Activated naive CD8-positive, alpha-beta T cell treated with anti-CD3 and anti-CD28 coated beads, Interleukin-2, amount 10 ng/mL, durations not matched to agents 7 days and 5 days (primary cell): ENCODE measurements at places on chromosomes 12 and 14.

GRCh38 chr14:81006266-81006665, 50.8 kb downstream of the TSHR start:
- no peak for DNase-seq

DNA sequence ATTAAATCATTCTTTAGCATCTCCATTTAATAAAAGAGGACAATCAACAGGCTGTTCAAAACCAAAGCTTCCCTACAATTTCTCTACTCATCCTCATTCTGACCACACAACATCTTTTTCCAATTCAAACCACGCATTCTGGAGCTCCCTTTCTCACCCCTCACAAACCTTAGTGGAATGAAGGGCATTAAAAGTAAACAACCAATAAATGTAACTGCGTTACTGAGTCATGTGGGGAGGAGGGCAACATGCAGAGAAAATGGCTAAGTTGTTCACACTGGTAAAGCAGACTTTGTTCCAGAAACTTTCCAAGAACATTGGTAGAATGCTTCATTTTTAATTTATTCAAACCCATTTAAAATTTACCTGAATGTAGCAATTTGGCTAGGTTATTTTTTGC, 19.6 kb downstream of the SOX5 start:
- no peak for DNase-seq

DNA sequence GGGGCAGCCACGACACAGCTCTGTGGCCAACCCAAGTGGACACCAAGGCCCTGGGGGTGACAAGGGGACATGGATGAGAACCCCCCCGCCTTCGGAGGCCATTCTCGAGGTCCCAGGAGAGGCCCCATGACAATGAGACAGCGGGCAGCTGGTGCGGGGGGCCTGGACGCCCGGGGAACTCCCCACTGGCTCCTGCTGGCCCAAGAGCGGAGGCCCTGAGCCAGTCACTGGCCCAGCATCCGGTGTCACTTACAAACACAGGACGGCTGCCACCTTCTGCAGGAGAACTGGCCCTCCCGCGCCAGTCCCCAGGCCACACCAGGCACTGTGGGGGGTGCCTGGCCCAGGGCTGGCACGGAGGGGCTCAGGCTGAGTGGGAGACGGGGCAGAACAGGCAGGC, 51.4 kb downstream of the NCOR2 start:
- no peak for DNase-seq

DNA sequence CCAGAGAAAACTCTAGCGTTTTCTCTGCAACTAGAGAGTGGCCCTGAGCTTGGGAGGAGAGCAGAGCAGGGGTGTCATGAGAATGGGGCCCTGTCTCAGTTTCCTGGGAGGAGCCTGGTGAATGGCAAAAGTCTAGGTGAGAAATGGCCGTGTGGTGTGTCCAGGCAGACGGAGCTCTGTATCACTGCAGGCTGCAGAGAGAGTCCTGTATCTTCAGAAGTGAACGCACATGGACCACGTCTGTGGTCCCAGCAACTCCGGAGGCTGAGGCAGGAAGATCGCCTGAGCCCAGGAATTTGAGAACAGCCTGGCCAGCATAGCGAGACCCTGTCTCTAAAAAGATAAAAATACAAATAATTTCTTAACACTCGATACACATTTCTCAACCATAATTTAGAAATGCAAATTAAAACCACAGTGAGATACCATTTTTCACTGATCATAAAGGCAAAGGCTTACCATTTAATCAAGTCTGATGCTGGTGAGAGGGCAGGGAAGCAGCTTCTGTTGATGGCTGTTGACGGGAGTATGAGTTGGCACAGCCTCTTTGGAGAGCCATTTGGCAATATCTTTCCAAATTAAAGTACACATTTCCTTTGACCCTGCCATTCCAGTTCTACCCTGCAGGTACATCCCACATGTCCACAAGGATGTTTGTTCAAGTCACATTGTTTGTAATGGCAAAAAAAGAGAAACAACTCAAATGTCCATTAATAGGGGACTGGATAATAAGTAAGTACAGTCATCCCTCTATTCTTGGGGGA, 51.0 kb downstream of the NFKBIA start:
- no peak for DNase-seq

DNA sequence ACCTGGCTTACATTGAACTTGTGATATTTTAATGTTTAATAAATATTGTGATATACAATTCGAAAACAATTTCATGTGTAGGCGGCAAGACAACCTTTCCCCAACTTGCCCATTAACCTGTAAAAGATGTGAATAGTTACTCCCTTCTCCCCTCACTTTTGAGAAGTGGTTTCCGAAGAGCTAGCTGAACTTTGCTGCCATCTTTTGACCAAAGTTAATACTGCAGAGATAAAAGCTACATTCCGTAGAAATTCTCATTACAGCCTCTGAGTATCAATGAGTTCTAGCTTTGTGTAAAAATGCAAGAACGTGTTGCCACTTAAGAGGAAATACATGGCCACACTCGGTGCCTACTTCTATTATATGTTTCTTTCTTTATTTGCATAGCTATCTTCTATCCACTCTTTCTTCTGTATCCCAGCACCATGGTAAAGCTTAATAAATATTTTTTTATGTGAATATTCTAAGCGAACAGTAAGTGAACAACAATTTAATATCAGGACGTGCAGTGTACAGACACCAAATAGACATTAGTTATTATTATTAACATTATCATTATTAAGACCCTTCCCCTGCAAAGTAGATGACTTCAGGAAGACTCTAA, 105.1 kb upstream of the TMEM260 start:
- no peak for DNase-seq

DNA sequence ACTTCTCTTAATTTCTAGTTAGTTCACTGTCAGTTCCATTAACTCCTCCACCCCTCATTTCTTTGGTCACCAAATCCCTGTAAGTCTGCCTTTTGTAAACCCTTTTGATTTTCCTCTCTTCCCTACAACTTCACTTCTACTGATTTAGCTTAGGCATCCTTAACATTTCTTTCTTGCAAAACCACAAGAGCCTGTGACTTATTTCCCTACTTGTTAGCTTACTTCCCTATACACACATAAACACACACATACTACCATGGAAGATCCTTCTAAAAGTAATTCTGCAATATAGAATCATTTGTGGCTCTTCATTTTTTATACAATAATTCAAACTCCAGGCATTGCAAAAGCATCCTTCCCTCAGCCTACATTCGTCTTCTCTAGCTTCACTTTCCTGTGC, 494.3 kb upstream of the USP15 start:
- DNase-seq, result no peak

GRCh38 chr14:58825606-58826005, 187.8 kb downstream of the DACT1 start:
- no peak for DNase-seq

DNA sequence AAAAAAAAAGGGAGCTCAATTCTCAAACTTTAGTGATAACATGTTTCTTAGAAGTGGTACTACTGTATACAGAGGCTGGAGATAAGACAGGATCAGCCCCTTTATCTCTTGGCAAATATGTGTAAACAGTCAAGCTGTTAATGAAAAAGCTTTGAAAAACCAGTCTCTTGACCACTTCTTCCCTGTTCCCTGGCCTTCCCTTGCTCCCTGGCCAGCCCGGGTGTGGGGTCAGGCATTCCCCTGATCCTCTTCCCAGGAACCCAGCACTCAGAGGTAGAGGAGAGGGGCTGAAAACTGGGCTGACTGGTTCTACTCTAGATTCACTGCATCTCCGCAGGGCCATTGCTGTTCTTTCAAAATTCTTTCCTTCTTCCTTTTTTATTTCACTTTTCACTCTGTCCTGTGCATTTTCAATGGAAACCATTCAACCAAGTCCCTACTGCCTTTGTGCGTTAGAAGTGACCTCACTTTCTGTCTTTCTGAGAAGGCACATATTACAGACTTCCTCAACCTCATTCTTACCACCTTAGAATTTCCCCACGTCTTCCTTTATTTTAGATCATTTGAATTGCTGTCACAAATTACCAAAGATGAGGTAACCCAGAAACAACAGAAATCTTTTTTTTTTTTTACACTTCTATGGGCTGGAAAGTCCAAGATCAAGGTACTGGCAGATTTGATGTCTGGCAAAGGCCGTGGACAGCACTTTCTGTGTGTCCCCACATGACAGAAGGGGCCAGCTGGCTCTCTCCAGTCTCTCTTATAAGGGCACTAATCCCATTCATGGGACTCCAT, 5.7 kb downstream of the GNG2 start:
- DNase-seq, result no peak

- no peak for DNase-seq
Observed at GRCh38 chr14:68552602-68553001, 240.3 kb downstream of the ZFP36L1 start.

GRCh38 chr14:100321473-100322137, 1.5 kb upstream of the SLC25A47 start:
- DNase-seq, result no peak

- DNase-seq, result no peak
Observed at GRCh38 chr14:55117803-55118441, 11.1 kb upstream of the LGALS3 start.

DNA sequence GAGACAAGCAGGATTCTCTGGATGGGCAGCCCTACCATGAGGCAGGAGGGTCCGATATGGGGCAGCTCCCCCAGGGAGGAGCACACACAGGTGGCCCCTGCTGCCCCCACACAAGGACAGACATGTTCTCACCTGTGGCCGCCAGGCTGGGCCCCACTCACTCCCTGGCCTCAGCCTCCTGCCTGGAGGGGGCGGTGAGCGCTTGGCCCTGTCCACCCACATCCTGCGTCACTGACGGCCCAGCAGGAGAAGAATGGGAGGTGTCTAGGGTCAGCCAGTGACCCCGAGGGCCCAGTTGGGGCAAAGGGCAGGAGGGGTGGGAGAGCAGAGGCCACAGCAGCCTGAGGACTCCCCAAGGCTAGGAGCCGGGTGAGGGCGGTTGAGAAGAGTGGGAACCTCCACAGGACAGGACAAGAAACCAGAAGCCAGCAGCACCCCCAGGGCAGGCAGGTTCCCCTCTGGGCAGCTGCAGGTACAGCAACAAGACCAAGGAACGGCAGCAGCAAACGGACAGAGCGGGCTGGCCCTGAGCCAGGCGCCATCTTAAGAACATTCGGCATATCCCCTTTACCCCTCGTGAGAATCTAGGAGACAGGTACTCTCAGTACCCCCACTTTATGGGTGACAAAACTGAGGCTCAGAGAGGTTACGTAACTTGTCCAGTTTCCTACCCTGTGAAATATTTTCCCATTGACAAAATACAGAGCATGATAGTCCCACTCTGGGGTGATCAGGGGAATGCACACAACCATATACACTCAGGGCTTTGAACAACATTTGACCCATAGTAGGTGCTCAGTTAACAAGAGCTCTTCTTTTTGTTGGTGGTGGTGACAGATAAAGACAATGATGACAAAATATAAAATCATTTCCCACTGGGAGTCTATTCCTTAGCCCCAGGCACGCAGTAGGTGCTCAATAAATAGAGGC, 74.3 kb downstream of the NCOR2 start:
- DNase-seq, result no peak

DNA sequence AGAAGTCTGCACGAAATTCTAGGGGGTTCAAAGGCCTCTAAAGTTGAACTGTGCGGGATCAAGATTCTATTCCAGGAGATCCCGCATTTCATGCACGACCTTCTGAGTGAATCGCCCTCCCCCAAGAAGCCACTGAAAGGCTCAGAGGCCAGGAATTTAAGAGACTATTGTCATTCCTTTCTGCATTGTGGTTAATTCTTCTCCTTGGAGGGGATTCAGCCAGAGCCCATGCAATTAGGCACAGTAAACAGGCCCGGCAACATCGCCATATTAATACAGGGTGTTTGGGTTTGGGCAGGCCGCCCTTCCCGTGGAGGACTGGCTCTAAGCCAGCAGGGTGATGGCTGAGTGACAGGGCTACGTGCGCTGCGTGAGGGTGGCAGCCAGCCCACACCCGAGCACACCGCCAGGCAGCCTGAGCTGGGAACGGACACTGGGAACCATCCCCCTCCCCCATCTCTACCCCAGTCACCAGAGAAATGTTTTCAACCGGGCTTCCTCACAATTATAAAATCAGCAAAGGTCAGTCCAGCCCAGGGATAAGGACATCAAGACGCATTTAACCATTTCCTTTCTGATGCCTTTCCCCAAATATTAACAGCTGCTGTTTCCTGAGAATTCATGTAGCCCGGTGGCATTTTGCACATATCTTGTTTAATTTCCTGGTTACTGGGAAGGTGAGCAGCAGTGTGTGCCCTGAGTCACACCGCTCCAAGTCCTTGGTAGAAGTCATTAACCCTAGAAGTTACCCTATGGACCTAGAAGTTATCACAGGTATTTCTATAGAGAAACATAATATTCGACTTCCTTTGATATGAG, 12.5 kb downstream of the EGLN3 start:
- no peak for DNase-seq

GRCh38 chr14:88323086-88323522, at the start of gene KCNK10:
TSS of gene KCNK10 (minus strand) at chr14:88323269. CDS start at chr14:88322798, 471 bp downstream.
- no peak for DNase-seq

- DNase-seq, result no peak
Observed at GRCh38 chr12:4734625-4735340, 14.6 kb downstream of the GALNT8 start.

DNA sequence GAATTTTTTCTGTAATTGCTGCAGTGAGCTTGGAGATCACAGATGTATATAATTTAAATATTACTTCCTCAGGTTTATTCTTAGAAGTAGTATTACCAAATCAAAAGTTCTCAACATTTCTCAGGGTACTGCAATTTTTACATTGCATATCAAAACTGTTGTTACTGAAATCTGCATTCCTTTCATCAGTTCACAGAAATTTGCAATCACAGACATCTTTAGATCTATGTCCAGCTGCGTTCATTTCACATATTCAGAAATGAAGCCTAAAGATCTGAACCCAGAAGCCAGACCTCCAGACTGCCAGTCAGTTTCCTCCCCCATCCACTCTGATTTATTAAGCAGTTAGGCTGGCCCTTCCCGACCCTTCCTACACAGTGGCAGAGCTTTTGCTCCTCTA, 18.2 kb upstream of the IFT81 start:
- DNase-seq, result no peak

- peak; percentile 65 for DNase-seq
Observed at GRCh38 chr14:50060871-50061663, 55.3 kb downstream of the VCPKMT start.

GRCh38 chr12:1918884-1919236, 408 bp upstream of the CACNA2D4 start:
- no peak for DNase-seq

GRCh38 chr12:58302487-58303011, 361.2 kb downstream of the ATP23 start:
- no peak for DNase-seq

- DNase-seq, result no peak
Observed at GRCh38 chr14:83757916-83758315, 1772.0 kb upstream of the FLRT2 start.

DNA sequence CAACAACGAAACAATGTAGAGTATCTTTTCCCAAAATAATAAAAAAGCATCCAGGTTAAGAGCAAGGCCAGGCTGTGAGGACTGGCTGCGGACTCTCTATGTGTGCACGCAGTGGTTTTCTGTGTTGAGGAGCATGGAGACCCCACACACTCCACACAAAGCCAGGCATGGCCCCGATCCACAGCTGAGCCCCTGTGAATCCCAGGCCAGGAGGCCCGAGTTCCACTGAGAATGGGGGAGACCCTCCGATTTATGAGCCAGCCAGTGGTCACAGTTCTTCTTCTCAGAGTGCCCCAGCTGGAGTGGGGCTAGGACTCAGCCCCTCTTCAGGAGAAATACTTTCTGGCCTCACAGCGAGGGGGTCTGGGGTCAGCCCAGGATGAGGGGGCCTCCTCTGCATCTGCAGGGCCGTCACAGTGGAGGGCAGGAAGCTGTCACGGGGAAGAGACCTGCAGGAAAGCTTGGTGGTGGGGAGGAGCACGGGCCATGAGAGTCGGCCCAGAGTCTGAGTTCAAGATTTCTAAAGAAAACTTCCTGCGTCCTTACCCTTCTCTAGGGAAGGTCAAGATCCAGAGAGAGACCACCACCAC, 20.1 kb downstream of the NCKAP5L start:
- no peak for DNase-seq
